ENCODE measurements at places on chromosomes 12 and 14.

DNA sequence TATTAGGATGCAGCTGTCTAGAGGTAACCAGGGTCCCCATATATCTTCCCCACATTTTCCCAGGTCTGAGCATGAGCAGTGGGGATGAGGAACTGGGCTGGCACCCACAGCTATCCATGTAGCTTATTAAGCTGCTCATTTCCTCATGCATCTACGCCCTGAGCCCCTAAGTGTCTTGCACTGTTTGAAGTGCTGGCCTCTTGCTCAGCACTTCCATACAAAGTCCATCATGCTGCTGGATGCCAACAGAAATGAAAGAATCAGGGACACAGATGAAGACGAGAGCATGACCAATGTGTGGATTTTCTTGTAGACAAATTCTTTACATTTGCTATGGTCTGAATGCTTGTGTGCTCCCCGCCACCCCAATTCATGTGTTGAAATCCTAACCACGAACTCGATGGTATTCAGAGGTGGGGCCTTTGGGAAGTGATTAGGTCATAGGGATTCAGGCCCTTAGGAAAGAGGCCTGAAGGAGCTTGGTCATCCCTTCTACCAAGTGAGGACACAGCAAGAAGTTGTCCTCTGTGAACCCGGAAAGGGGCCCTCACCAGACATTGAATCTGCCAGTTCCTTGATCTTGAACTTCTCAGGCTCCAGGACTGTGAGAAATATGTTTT lies 54.5 kb downstream of the C12orf75 start:
- no peak for DNase-seq

- peak; percentile 46 for DNase-seq
Measured at GRCh38 chr12:48997719-48998496, 1.3 kb downstream of the DDN start.

GRCh38 chr12:1115484-1116231 lies 124.6 kb downstream of the ERC1 start:
- no peak for DNase-seq

- DNase-seq: no peak
Measured at GRCh38 chr14:90354551-90355298, 23.0 kb upstream of the NRDE2 start.

DNA sequence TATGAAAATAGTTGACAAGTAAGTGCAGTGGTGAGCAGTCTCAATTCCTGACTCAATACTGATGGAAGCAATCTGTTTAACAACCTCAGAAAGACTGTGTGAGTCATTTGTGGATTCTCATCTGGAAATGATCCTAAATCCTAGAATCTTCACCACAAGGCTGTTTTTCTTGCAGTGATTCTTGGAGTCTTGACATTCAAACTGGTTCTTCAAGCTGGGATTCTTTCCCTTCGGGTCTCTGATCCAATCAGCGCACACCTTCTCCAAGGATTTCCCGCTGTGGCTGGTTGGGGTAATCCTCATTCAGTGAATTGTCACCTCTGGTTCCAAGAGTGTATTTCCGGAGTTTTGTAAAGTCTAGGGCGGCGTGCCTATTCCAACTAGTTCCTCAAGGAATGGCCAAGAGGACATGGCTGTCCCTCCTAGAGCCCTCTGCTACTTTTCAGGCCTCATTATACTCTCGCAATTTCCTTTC lies 37.7 kb upstream of the FOXJ2 start:
- no peak for DNase-seq

- DNase-seq: peak; percentile 43
Measured at GRCh38 chr14:22882529-22883172, 371 bp upstream of the REM2 start.

DNA sequence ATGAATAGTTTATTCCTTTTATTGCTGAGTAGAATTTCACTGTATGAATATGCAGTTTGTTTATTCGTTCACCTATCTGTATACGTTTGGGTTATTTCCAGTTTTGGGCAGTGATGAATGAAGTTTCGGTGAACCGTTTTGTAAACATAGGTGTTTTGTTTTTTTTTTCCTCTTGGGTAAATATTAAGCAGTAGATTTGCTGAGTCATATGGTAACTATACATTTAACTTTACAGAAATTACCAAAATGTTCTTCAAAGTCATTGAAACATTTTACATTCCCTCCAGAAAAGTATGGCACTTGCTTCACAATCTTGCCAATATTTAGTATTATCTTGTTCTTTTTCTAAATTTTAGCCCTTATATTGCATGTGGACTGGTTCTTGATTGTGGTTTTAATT lies 3.8 kb upstream of the ABCC9 start:
- DNase-seq: no peak

DNA sequence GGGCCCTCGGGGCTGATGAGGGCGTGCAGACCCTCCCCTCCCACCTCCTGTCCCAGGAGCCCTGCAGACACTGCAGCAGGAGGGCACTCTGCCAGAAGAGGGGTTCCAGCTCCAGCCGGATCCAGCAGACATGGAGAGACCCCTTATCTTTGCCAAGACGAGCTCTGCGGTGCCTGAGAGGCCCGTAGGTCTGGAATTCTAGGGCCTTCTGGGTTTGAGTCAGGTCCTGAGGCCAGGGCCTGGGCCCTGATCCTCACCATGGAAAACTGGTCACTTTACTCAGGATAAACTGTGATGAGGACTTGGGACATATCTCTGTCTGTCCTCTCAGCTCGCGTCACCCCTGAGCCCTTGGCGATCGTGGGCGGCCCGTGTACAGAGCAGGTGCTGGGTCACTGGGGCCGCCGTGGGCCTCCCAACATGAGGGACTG lies 13.8 kb downstream of the MEG3 start:
- no peak for DNase-seq
